ENCODE measurements at places on chromosomes 7 and 10. TPM values are rescaled to one million over a fixed set of nuclear protein-coding genes. Genes with fewer than 3 reads are reported as not detected.

DNA sequence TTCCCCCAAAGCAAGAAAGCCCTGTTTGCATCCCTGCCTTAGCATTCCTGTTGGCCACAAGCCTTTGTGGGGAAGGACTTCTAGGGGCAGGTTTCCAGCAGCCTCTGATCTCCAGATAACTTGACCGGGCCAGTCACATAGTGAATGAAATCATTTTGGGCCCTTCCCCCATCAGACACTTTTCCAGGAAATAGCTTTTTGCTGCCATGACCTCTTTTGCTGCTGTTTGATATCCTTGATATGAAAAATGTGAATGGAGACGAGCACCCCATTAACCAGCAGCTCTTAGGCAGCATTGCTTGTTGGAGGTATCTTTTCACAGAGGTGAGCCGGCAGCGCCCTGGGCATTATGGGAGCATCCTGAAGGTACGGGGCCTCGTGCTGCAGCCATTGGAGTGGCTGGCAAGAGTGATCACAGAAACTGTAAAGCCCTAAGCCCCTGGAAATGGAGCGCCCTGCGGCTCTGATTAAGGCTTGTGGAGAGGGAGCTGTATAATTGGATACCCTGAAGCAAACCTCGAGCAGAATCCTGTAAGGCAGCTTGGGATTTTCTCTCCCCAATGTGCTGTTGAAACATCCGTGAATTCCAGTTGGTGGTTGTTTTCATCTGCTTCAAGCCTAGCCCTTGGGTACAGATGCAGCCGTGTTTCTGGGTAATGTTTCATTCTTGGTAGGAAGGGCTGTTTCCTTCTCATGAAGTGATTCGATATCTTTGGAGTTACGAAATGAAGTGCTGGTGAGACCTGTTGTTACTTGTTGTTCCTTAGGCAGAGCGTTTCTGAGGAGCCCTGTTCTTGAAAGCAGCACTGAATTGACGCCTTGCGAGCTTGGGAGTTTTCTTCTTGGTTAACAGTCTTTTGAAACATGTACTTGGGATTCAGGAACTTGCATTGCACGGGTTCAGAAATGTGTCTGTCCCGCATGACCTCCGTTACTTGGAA is 179.0 kb downstream of the PTEN start:
- no peak overlapping the region for H3K27ac ChIP-seq
- H3K4me1 ChIP-seq, result peaks cover 27% of the 10 kb centered on the region
- no peak overlapping the region for H3K4me3 ChIP-seq
- no peaks in the 10 kb centered on the region for H3K36me3 ChIP-seq
- DNase-seq, result no peak

Gene RAMP3
- total RNA-seq, result not detected

GRCh38 chr7:149423449-149424110 is 37.3 kb downstream of the ZNF777 start:
- peaks cover 13% of the 10 kb centered on the region for H3K4me1 ChIP-seq
- peak overlapping the region; percentile 88 for H3K27ac ChIP-seq
- H3K4me3 ChIP-seq, result no peak overlapping the region
- no peak for DNase-seq
- no peaks in the 10 kb centered on the region for H3K36me3 ChIP-seq

Gene GNAT3
- total RNA-seq, result not detected

DNA sequence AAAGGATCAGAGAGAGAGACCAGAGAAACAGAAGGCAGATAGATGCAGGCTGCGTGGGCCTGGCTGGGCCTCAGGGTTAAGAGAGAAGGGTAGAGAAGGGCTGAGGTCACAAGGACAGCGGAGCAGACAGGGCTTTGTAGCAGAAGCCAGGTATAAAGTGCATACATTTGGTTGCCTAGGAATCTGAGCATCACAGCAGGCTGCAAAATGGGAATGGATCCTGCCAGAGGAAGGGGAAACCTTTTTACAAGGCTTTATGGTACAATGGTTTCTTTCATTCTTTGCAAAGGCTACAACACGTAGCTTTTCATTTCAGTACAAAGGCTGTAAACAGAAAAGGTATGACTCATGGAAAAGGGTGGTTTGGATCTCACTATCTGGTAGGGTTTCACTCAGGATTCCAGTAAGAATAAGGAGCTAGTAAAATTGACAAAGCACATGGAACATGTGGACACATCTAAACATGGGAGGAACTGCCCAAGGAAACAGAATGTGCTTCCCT is 275.1 kb downstream of the DOCK4 start:
- no peaks in the 10 kb centered on the region for H3K36me3 ChIP-seq
- no peak overlapping the region for H3K27ac ChIP-seq
- no peaks in the 10 kb centered on the region for H3K4me1 ChIP-seq
- H3K4me3 ChIP-seq, result no peak overlapping the region
- no peaks in the 10 kb centered on the region for H3K27me3 ChIP-seq
- DNase-seq, result no peak

DNA sequence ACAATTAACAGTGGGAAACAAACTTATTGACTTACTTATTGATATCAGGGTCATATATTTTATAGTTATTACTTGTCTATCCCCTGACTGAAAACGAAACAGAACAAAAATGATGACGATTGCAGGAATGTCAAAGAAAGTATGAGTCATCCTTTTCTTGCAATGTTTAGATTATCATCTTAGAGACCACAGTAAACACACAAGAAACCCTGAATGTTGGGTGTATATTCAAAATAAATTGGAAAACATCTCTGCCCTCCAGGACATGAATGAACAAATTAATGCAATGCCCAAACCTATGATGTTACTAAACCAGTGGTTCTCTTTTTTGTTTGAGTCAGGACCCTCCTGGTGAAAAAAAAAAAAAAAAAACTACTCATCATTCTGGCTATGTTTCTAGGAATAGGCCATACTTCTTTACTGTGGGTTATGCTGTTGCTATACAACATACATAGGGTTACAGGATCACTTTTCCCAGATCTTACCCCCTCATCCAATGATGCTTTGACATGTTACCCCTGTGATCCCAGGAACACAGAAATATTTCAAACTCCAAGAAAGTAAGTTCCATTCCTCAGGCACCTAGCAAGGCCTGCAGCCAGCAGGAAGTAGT is 623.4 kb upstream of the IGFBP3 start:
- no peak for DNase-seq
- no peaks in the 10 kb centered on the region for H3K36me3 ChIP-seq
- no peaks in the 10 kb centered on the region for H3K27me3 ChIP-seq
- no peak overlapping the region for H3K4me3 ChIP-seq
- H3K27ac ChIP-seq, result no peak overlapping the region

Gene GPRIN2
- total RNA-seq, result not detected

Measured in naive thymus-derived CD8-positive, alpha-beta T cell (primary cell).